ENCODE measurements at places on chromosomes 1 and 21.
A peak's percentile ranks its signal among the peaks of the same experiment; 100 is the strongest.

DNA sequence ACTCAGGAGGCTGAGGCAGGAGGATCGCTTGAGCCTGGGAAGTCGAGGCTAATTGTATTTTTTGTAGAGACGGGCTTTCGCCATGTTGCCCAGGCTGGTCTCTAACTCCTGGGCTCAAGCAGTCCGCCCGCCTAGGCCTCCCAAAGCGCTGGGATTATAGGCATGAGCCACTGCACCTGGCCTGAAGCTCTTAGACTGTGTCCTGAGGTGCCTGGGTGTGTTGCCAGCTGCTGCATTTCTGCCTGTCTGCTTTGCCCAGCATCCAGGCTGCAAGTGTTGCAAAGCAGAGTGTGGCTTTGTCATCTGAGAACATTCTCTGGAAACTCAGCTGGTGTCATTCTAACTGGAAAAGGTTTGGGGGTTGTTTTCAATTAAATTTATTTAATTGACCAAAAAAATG is 105.0 kb downstream of the HUNK start:
- DNase-seq: no peak

DNA sequence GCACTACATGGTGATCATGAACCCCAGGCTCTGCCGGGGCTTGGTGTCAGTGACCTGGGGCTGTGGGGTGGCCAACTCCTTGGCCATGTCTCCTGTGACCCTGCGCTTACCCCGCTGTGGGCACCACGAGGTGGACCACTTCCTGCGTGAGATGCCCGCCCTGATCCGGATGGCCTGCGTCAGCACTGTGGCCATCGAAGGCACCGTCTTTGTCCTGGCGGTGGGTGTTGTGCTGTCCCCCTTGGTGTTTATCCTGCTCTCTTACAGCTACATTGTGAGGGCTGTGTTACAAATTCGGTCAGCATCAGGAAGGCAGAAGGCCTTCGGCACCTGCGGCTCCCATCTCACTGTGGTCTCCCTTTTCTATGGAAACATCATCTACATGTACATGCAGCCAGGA is 589 bp downstream of the OR2W3 start:
- DNase-seq: no peak

DNA sequence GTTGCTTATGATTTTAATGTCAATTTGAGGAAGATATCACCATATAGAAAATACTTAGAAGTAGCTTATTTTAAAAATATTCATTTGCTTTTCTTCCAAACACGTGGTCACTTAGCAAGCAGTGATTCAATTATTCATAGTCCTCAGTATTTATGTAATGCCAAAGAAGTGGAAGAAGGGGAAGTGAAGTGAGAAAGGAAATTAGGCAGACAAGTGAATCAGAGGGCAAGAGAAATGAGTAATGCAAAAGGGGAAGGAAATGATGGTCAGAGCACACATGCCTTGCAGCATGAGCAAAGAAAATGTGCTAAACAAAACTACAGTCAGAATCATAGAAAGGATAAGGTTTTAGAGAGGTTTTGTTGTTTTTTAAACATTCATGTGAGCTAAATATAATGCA is 31.8 kb downstream of the SDCCAG8 start:
- peak; percentile 96 for DNase-seq

DNA sequence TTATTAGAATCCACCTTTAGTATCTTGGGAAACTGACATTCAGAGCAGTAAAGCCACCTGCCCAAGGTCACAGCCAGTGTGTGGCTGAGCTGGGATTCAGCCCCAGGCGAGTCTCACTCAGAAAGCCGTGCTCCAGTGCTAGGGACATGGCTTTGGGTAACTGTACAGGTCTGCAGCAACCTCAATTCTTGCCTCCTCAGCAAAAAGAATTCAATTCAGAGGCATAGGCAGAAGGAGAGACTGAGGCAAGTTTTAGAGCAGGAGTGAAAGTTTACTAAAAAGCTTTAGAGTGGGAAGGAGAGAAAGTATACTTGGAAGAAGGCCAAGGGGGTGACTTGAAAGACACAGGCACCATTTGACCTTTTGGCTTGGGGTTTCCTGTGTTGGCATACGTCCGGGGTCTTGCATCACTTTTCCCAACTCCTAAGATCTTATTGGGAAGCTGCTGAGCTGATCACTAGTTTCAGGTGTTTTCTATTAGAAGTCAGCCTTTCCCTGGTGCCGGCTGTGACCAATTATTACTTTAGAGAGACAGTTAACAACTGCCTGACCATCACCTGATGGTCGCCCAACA is 529.3 kb downstream of the MATN1 start:
- no peak for DNase-seq

GRCh38 chr21:20151741-20152140 is 846.5 kb upstream of the NCAM2 start:
- no peak for DNase-seq

- DNase-seq: no peak
These were observed 62.0 kb upstream of the ABCG1 start for GRCh38 chr21:42156690-42157605.

- no peak for DNase-seq
These were observed 227.2 kb downstream of the ATG4C start for GRCh38 chr1:63010913-63011660.

GRCh38 chr1:17819129-17819802 is 64.1 kb downstream of the ACTL8 start:
- no peak for DNase-seq

DNA sequence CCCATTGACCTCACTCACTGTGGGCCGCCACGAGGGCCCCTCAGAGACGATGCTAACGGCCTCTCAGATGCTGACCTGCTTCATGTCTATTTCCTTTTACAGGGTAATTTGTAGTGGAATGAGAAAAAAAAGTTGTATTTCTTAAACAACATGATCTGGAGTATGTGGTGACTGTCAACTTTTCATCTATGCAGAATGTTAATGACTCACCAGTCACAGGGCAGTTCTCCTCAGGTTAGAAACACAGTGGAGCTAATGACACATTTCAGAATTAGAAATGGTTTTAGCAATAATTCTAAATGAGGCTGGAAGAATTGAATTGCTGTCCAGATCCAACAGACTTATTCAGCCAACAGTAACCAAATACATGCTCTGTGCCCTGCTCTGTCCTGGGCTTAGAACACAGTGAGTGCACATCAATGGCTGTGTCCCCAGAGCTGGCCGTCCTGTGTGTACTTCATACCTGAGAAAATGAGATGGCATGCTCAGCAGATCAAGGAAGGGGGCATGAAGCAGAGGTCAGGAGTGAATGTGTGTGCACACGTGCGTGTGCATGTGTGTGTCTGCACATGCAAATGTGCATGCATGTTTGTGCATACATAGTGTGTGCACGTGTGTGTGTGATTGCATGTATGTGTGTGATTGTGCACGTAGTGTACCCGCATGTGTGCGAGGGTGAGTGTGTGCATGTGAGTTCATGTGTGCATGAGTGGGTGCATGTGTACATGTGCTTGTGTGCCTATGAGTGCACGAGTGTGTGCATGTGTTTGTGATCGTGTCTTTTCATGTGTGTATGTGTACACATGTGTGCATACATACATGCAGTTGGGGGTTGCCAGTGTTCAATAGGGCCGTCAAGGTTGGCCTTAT is 145.3 kb downstream of the PCBP3 start:
- DNase-seq: no peak

GRCh38 chr1:45979074-45979777 is 153.2 kb downstream of the PIK3R3 start:
- no peak for DNase-seq

DNA sequence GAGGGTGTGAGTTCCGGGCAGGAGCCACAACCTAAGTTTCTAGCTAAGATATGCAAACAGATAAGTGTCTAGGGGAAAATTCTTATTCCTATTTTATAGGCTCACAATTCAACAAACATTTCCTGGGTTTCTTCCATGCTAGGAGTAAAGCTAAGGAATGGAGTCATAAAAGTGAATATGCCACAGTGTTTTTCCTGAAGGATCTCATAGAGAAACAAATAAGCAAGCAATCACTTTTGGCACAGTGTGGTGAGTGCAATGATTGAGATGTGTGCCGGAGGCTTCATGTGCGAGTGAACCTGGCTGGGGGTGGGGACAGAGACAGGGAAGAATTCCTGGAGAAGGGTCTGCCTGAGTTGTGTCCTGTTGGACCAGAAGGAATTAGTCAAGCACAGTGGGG is 147.4 kb downstream of the TENT5C start:
- no peak for DNase-seq

DNA sequence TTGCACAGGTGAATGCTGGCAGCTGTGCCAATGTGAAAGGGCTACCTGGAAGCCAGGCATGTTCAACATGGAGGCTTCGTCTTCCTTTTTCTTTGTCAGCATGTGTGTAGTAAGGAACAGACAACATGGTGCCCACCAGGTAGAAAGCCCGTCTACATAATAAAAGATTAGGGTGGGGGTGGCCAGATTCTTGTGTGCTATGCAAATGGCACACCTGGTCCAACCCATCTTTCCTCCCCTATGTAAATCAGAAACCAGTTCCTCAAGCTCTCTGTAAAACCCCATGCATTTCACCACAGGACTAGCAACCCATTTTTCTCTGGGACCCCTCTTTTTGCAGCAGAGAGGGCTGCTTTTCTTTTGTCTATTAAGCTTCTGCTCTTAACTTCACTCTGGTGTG is 72.3 kb upstream of the ZP4 start:
- DNase-seq: no peak

GRCh38 chr21:41966041-41966833 is 12.4 kb upstream of the C2CD2 start:
- no peak for DNase-seq

DNA sequence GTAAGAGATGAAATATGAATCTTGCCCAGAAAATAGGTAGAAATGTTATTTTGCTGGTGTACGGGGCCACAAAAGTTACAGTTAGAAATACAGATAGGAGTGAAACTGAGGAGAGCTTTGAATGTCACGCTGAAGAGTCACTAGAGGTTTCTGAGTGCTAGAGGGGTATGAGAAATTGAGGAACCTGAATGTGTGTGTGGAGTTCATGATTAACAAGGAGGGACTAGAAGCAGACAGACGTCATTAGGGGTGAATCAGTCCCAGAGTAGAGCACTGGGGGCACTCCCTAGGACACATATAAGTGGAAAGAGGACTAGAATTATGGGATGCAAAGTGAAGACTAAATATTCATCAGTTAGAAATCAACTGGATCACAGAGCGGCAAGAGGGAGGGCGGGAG is 188.9 kb upstream of the MAP1LC3C start:
- no peak for DNase-seq

DNA sequence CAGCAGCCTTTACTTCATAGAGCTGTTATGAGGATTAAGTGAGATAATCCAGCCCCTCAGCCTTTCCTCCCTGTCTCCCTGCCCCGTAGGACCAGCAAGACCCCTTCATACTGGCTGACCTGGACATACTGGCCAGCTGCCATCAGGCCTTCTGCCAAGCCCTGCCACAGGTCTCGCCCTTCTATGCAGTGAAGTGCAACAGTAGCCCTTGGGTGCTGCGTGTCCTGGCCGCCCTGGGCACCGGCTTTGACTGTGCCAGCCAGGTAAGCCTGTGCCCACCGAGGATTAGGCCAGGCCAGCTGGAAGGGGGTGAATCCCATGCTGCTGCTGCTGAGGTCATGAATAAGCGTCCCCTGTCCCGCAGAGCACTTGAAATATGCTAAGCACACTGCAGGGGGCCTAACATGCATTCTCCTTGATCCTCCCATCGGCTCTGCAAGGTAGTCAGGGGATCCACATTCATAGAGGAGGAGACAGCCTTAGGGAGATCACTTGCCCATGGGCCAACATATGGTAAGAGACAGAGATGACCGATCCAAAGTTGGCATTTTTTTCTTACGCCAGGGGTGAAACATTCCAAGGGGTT is 73.3 kb upstream of the TINAGL1 start:
- no peak for DNase-seq

- no peak for DNase-seq
These were observed 74.2 kb downstream of the TOMM20 start for GRCh38 chr1:235054466-235054865.

Data from SIG-M5 (cell line).